ENCODE measurements at places on chromosomes 16 and 17.

DNA sequence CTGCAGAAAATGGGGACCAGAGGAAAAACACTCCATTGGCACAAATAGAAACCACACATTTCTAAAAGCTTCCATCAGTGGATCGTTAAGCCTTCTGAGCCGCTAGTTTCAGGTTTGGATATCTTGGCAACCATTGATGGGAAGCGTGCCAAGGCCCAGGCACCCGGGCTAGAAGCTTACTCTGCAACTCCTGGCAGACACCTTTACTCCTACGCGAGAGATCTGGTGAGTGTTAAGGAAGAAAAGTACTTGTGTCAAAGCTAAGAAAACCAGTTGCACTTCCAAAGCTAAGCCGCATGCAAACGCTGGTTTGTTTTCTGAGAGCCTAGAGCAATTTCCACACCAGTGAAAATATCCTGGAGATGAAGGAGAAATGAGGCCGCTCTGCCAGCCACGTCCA lies 472.4 kb downstream of the PMP22 start:
- no peak for DNase-seq

DNA sequence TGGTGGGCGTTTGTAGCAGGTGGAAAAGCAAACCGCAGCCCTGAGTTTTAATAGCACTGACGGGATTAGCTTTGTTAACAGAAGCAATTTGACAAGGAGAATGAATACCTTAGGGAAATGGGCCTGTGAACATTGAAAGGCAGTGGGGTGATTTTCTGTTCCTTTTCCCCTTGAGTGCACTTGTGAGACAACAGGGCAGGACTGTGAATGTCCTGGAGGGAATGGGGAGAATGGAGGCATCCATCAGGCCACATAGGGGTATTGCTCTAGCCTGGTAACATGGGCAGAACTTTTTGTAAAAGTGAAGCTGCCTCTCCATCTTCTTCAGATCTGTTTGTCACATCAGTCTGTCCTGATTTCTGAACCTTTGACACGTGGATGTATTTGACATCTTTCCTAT lies 26.2 kb downstream of the USP43 start:
- DNase-seq, result no peak

DNA sequence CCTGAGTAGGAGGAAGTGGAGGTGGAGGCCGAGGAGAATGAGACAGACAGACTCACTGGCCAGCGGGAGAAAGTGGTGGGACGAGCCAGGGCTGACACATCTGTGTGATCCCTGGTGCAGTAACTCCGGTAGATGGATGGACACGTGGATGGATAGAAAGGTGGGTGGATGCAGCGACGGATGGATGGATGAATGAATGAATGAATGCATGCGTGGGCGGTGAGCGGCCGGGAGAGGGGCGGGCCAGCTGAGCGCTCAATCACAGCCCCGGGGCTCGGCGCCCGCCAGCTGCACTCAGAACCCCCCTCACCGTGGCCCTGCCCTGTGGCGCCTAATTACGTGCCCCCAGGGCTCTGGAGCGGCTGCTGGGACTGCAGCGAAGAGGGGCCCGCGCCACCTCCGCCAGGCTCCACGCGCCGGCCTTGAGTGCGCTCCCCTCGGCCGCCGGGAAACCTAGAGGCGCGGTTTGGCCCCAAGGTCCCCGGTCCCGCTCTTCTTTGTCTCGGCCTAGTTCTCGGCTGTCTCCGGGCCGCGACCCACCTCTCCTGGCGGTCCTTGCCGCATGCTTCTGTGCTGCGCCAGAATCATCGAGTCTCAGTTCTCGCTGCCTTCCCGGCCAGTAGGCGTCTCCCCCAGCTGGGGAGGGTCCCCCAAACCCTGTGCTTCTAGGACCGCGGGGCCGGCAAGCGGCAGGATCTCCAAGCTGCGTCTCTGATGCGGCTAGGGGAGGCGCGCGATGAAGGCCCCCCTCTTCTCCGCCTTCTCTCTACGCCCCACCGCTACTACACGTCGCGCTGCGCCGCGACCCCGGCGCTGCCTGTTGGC lies 41.0 kb downstream of the RAI1 start:
- DNase-seq, result no peak

GRCh38 chr17:8681170-8681949 lies 50.8 kb upstream of the MYH10 start:
- DNase-seq, result no peak

DNA sequence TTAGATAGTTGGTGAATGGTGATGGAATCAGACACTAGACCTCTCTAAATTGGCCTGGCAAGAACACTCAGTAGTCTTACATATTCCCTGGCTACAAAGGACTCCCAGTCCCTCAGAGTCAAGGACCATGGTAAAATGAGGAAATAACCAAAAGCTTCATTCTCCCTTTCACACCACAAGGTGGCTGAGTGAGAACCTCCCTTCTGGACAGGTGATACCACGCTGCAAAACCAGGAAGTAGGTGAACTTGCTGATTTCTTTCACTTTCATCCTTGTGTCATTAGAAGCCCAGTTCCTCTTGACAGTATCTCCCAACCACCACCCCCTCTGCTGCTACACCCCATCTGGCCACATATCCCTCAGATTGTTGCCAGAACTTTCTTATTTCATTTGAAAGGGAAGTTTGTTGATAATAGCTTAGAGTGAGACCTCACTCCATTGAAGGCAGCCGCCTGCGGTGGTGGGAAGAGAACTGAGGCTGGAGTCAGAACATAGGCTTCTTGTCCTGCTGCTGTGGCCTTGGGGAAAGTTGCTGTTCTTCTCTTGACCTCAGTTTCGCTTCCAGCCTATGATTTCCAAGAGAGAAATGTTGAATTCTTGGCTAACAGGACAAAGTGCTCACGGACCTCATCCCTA lies 290.6 kb upstream of the CCL2 start:
- DNase-seq, result no peak

- DNase-seq, result peak; percentile 63
These were observed 63.1 kb downstream of the MYO18A start for GRCh38 chr17:29116804-29117753.

DNA sequence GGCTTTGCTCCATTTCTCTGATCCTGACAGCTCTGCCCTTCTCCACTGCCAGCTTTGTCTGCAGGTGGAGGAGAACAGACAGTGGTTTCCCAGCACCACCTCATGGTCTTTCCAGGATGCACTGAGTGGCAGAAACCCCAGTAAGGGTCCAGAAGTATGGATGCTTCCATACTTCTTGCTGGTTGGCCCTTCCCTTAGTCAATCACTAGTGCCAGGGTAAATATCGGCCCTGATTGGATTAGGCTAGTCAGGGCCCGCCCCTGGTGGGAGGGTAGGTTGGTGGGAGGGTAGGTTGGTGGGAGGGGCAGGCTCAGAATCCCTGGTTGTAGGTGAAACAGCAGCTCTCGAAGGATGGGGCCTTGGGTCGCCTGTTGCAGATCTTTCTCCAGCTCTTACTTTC lies 10.2 kb downstream of the RNF213 start:
- DNase-seq, result no peak

GRCh38 chr17:75078284-75079022 lies 9.3 kb upstream of the SLC16A5 start:
- no peak for DNase-seq

GRCh38 chr16:83674931-83675535 lies 132.7 kb upstream of the HSBP1 start:
- DNase-seq, result peak; percentile 99

DNA sequence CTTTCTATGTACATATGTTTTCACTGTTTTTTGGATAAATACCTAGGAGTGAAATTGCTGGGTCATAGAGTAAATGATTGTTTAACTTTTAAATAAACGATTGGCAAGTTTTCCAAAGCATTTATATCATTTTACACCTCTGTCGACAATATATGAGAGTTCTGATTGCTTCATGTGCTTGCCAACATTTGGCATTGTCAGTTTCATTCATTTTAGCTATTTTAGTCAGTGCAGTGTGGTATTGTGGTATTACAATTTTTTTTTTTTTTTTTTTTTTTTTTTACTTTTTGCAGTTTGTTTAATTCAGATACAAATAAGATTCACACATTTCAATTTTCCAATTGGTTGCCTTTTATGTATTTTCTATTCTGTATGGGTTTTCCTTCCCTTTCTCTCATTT lies 26.0 kb downstream of the TADA2A start:
- DNase-seq, result no peak

DNA sequence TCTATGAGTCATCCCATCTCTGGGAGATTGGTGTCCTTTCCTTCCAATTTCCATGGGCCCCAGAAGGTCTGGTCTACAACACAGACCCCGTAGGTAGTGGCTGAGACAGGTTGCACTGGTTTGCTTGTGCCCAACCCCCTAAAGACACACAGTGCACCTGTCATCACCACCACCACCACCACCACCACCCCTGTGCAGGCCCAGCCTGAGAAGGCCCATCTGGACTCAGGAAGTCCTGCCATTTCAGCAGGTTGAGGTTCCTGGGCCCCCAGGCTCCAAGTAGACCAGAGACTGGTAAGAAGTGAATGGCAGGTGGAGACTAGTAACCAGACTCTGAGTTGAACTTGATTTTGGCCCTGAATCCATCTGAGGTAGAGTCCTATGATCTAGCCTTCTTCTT lies 25.9 kb upstream of the PHB1 start:
- DNase-seq, result no peak

- no peak for DNase-seq
These were observed 17.9 kb downstream of the ST3GAL2 start for GRCh38 chr16:70421014-70421413.

DNA sequence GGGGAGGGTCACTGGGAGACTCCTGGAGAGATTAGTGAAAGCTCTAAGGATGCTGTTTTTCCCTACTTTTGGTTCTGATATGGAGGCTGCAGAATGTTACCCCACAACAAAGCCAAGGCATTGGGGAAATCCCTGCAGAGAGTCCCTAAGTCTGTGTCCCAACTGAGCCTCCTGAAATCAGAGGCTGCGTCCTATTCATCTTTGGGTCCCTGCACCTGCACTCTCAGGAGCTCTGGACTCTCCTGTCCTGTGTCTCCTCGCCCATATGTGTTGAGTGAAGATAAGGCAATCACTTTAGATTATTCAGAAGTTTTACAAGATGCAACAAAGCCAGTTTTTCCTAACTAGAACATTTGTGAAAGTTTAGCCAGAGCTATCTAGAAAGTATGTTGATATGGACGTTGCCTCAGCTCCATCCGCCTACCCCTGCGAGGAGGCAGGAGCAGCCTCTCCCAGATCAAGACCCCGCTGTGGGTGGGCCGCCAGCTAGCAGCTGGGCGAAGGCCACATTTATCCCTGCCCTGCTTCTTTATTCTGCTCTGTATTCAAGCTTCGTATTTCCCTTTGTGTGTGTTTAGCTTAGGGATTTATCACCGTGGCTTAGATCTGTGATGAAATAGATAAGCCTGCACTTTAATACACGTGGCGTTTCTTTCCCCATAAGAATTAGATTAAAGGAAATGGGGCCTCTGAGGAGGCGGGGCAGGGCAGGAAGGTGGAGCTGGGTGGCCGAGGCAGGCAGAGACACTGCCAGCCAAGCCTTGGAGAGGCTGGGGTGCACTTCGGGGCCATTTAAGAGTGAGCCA lies 37.4 kb downstream of the SHISA6 start:
- DNase-seq, result no peak

- no peak for DNase-seq
These were observed 18.4 kb downstream of the ESRP2 start for GRCh38 chr16:68217506-68217905.

All from NCI-H524 treated with DMSO at 0.1 percent for 48 hours (cell line).